ENCODE measurements at places on chromosomes 2 and 18. TPM values are rescaled to one million over a fixed set of nuclear protein-coding genes. Genes with fewer than 3 reads are reported as not detected.

MDH1B gene
- total RNA-seq: 0.74 TPM

OSBPL1A gene
- 1.4 TPM for total RNA-seq

SOWAHC gene
- 1.0 TPM for total RNA-seq

ZFP36L2 gene
- total RNA-seq: 79.8 TPM

ACMSD gene
- not detected for total RNA-seq

STEAP3 gene
- total RNA-seq: 0.17 TPM

RNF152 gene
- total RNA-seq: 0.26 TPM

GRCh38 chr2:174078275-174078674 lies 113.1 kb upstream of the SP3 start:
- H3K27ac ChIP-seq: no peak overlapping the region
- peaks cover 21% of the 10 kb centered on the region for H3K36me3 ChIP-seq
- H3K4me1 ChIP-seq: no peaks in the 10 kb centered on the region
- H3K4me3 ChIP-seq: no peak overlapping the region
- DNase-seq: no peak

- no peak overlapping the region for H3K27ac ChIP-seq
- peaks cover 2% of the 10 kb centered on the region for H3K36me3 ChIP-seq
- peaks cover 9% of the 10 kb centered on the region for H3K27me3 ChIP-seq
- DNase-seq: no peak
- no peaks in the 10 kb centered on the region for H3K4me1 ChIP-seq
Measured at GRCh38 chr2:221254299-221254698, 317.8 kb downstream of the EPHA4 start.

GRCh38 chr2:206867006-206867405 lies 72.3 kb upstream of the CPO start:
- H3K4me3 ChIP-seq: no peak overlapping the region
- no peaks in the 10 kb centered on the region for H3K4me1 ChIP-seq
- no peak for DNase-seq
- H3K27me3 ChIP-seq: no peaks in the 10 kb centered on the region
- no peaks in the 10 kb centered on the region for H3K36me3 ChIP-seq

DNA sequence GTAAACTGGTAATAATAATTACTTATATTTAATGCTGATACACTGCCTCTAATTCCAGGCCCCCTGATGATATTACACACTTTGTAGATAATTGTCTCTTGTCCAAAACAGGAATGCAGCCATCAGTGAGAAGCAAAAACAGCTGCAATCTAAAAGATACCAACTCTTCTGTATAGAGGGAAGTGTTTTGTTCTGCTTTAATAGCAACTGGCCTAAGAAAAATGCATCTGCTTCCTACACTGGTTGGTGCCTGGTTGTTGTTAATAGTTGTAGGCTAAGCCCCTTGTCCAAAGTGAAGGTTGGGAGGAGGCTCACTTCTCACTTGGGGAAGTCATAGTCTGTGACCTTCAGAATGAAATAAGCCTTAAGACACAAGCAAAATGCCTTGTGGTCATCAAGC lies 332.0 kb downstream of the ZNF521 start:
- no peaks in the 10 kb centered on the region for H3K27me3 ChIP-seq
- H3K36me3 ChIP-seq: no peaks in the 10 kb centered on the region
- H3K27ac ChIP-seq: no peak overlapping the region
- DNase-seq: no peak

- peaks cover 8% of the 10 kb centered on the region for H3K36me3 ChIP-seq
- H3K27ac ChIP-seq: peak overlapping the region; percentile 94
- no peak for DNase-seq
- no peaks in the 10 kb centered on the region for H3K27me3 ChIP-seq
Measured at GRCh38 chr18:13563390-13563805, 163.0 kb downstream of the FAM210A start.

DNA sequence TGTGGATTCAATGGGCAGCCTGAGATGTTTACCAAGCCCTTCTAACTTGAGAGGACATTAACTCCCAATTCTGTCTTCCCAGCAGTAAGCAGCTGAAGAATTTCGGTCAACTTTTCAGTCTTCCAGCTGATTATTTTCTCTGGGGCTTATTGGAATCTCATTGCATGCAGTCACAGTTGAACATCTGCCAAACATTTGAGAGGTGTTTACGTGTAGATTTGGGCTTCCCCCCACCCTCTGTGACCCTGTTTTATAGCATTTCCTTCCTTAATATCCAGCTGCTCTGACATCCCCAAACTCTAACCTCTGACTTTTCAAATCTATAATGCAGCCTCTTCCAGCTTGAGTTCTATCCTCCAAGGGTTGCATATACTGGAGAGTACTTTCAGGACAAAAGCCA lies 16.5 kb upstream of the VIT start:
- H3K36me3 ChIP-seq: peaks cover 4% of the 10 kb centered on the region
- no peak overlapping the region for H3K27ac ChIP-seq
- peaks cover 6% of the 10 kb centered on the region for H3K4me1 ChIP-seq
- no peak overlapping the region for H3K4me3 ChIP-seq
- peaks cover 32% of the 10 kb centered on the region for H3K27me3 ChIP-seq
- no peak for DNase-seq
